ENCODE measurements at places on chromosomes 1 and 21. TPM values are rescaled to one million over a fixed set of nuclear protein-coding genes. Genes with fewer than 3 reads are reported as not detected.

GRCh38 chr21:21731626-21732025, 733.4 kb downstream of the NCAM2 start:
- no peak for ATAC-seq

The ZMPSTE24 gene
- 25.4 TPM for total RNA-seq

The HSD3B2 gene
- total RNA-seq, result 1.0 TPM

- no peak for ATAC-seq
Observed at GRCh38 chr1:197903196-197903514, 725 bp downstream of the C1orf53 start.

The SELENBP1 gene
- total RNA-seq, result 1.8 TPM

DNA sequence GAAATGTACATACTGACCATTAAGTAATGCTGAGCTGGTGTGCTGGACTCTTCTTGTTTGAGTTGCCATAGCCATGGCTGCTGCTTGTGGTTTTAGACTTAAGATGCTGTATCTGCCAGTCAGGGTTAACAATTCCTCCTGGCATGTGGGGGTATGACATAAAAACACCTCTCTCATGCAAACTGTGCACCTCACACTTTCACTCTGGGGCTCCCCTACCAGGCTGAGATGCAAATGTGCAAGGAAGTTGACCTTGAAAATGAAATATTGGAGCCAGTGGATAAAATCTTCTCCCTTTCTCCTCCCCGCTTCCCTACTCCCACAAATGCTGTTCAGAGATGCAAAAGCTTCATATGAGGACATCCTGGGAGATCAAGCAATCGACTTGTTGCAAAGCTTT, 198.8 kb downstream of the FCRL5 start:
- no peak for ATAC-seq

Data from motor neuron (in vitro differentiated cells).